SK-N-SH (cell line): ENCODE measurements at places on chromosomes 1 and 21. TPM values are rescaled to one million over a fixed set of nuclear protein-coding genes. Genes with fewer than 3 reads are reported as not detected.
A peak's percentile ranks its signal among the peaks of the same experiment; 100 is the strongest.

DNA sequence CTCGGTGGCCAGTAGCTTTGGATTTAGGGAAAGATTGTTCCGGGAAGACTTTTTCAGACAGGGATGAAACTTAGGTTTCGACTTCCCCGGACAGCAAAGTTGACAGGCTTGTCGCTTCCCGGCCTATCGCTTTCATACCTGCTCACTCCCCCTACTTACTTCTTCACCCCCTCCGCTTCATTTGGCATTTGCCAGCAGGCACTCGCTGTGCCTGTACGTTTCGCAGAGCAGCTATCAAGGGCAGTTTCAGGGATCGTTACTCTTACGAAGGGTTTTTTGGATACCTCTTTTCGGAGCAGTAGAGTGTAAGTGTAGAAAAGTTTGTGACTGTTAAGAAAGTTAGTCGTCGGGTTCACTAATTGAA lies 393 bp downstream of the BLZF1 start:
- DNase-seq: peak; percentile 4

DNA sequence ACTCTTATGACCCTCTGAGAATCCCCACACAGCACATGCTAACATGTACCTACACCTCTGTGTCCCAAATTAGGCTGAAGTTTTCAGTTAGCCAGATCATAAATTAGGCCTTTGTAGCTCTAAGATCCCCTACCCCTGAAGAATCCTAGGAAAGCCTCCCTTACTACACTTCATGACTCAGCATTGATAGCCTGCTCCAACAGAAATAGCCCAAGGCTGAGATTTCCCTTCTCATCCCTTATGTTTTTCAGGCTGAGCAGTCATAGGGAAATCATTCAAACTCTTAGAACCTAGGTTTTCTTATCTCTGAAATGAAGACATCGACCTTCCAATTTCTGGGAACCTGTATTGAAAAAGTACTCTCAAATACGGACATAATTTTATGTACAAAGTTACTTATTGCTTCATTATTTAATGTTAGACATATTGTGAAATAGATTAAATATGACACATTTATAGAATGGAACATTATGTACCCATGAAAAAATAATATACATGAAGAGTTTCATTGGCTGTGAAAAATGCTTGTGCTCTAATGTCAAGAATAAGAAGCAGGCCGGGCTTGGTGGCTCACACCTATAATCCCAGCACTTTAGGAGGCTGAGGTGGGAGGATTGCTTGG lies 122.4 kb upstream of the UBE2U start:
- no peak for DNase-seq

- no peak for DNase-seq
These were observed 66.7 kb downstream of the PATJ start for GRCh38 chr1:61808968-61809367.

DNA sequence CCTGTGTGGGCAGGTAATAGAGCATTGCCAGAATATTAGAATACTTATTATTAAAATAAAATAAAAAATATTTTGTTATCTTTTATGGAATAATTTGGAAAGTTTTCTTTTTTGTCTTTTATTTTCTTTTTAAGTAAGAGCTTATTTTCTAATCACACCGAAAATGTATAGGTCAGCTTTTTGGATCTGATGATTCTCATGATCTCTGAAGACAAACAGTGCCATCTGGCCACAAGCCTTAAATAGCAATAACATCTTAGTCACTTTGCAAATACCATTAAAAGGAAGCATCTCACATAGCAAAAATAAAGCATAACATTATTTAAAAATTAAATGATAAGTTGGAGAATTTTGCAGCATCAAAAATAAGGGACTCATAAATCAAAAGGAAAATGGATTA lies 213.8 kb downstream of the PLA2G4A start:
- no peak for DNase-seq

- DNase-seq: peak; percentile 76
These were observed 34.8 kb downstream of the ZMYND12 start for GRCh38 chr1:42420911-42421585.

- DNase-seq: no peak
These were observed 92.4 kb upstream of the DPT start for GRCh38 chr1:168821434-168821833.

GRCh38 chr1:2986549-2987305 lies 34.5 kb upstream of the ACTRT2 start:
- DNase-seq: no peak

DNA sequence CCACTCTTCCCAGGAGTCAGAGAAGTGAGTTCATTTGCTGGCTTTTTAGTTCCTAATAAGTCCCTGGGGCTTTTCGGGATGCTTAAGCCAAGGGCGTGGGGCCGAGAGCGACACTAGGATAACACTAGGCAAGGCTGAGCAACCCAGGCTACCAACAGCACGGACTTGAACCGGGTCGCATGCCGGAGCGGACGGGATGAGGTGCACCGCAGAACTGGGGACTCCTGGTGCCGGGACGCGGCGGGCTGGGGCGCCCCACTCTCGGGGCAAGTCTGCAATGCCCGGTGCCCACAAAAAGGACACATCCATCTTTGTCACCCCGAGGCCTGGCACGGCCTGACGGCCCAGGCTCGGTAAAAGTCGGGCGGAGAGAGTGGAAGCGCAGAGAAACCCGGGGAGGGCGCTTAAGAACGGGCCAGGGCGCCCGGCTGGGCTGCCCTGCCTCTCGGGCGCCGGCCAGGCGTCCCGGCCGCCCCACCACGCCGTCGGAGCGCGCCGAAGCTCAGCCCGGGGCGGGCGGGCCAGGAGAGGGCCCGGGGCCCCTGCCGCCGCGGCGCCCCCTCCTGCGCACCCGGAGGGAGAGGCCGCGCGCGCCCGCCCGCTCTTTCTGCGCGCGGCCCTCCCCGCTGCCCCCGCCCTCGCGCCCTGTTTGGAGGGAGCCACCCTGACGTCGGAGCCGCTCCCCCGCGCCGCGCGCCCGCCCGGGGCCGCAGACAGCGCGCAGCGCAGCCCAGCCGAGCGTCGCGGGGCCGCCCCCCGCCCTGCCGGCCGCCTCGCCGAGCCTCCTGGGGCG lies at the start of gene NBL1:
TSS of gene NBL1 (plus strand) at position 710 of the 793 bp plus-strand sequence. CDS start 10,720 bp downstream, outside the sequence.
- peak; percentile 93 for DNase-seq

DNA sequence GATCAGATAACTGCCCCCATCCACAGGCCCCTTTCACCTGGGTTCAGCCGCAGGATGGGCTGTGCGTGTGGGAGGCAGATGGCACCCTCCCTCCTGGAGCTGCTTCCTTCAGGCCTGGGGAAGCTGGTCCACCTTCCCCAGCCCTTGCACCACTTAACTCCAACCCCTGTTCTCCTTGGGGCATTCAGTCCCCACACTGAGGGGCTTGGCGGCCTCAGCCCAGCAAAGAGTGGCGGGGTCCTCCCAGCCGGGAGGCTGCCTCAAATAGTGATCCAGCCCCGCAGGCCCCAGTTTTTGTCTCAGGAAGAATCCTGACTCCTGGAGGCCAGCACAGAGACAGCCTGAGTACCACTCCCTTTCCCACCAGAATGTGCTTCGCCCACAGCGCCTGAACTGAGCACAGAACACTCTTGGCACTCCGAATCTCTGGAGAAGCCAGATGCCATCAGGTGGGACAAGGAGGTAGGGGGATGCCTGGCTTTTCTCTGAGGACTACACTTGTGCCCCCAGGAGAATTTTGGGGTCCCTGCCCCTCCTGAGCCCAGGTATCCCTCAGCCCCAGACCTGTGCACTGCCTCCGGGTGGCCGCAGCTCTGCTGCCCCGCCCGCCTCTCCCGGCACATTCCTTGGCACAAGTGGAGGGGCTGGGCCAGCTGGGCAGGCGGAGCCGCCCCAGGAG lies 936 bp downstream of the PAQR6 start:
- DNase-seq: no peak

- no peak for DNase-seq
These were observed 63.1 kb downstream of the LAMC2 start for GRCh38 chr1:183248989-183249691.

GRCh38 chr21:25420831-25421230 lies 186.4 kb downstream of the MRPL39 start:
- no peak for DNase-seq

DNA sequence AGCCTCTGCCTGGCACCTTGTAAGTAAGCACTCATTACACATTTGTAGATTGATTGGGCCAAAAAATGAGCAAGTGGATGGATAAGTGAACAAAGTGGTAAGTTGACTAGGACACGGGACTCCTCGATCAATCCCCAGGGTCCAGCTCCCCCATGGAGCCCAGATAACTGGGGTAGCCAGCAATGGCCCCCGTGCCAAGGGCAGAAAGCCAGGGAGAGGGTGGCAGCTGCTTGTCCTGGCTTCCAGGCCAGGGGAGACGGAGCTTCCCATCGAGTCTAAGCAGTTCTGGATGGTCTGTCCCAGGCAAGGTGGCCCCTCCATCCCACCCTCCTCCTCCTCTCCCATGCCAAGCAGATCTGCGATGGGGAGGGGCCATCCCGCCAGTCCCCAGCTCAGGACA lies 91.4 kb downstream of the SPSB1 start:
- no peak for DNase-seq

DNA sequence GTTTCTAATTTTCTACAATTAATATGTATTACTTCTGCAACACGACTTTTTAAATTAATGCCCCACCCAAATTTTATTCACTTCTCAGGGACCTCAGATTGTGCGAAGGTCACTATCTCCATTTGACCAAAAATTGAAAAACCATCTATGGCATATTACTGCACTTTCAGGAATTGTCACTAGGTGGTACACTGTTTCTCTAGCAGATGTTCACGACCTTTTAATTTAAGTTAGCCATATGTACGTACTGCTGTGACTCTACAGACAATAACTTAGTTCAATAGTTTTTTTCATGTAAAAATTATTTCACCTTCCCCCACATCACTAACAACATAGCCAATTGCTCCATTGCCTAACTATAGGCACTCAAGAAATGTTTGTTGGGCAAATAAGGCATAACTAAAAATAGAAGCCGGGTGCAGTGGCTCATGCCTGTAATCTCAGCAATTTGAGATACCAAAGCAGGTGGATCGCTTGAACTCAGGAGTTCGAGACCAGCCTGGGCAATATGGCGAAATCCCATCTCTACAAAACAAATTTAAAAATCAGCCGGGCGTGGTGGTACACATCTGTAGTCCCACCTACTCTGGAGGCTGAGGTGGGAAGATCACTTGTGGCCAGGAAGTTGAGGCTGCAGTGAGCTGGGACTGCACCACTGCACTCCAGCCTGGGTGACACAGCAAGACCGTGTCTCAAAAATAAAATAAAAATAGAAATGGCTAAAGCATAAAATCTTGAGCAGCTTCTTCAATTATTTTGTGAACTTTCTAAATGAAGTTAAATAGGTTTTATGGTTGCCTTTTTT lies 75.7 kb upstream of the PKN2 start:
- DNase-seq: peak; percentile 29

DNA sequence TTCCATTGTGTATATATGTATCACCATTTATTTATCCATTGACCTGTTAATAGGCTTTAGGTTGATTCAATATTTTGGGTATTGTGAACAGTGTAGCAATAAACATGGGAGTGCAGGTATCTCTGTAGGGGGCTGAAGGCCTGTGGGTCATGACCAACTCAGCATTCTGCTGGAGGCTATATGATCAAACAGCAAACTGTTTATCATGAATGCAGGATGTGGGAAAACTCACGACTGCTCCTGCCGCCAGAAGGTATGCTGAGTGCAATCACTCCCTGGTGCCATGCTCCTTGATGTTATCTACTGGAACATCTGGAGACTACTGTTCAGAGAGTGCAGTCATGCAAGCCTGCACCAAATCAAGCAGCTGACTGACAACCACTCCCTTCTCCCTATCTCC lies 275.2 kb downstream of the COL11A1 start:
- DNase-seq: no peak

DNA sequence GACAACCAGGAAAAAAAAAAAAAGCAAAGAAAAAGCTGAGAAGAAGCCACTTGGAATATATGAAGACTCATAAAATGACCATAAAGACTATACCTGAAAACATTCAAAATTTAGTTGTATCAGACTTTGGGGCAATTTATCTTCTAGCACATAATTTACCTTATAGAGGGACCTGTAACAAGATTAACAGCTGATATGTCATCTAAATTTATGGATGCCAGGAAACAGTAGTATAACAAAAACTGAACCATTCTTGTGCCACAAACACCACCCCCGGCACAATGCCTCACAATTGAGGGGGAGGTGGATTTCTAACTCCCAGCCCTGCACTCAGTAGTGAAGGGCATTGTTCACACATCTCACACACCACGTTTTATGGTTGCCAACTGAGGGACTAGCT lies 1352.0 kb downstream of the BRINP3 start:
- no peak for DNase-seq

GRCh38 chr21:29237110-29238052 lies 61.3 kb upstream of the BACH1 start:
- DNase-seq: no peak

- DNase-seq: no peak
These were observed 45.1 kb downstream of the TMEM53 start for GRCh38 chr1:44628962-44629756.

DNA sequence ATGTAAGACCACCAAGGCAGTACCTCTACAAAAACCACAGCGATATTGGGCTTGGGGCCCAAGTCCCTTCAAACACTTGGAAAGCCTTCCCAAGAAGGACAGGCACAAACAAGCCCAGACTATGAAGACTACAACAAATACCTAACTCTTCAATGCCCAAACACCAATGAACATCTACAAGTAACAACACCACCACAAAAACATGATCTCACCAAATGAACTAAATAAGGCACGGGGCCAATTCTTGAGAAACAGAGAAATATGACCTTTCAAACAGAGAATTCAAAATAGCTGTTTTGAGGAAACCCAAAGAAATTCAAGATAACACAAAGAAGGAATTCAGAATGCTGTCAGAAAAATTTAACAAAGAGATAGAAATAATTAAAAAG lies 86.8 kb downstream of the COL24A1 start:
- no peak for DNase-seq

- DNase-seq: no peak
These were observed 315.2 kb downstream of the AJAP1 start for GRCh38 chr1:4969556-4970129.

DNA sequence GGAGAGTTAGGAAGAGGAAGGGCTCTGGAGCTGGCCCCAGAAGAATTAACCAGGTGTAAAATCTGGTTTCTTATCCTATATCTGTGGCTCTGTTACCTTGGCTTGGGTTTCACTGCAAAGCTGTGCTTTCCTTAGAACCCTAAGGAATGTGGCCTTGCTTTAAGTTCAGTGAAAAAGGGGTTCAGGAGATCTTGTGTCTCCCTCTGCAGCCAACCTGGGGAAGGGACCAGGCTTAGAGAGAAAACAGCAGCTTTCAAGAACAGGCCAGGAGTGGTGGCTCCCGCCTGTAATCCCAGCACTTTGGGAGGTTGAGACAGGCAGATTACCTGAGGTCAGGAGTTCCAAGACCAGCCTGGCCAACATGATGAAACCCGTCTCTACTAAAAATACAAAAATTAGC lies 16.1 kb upstream of the MYCL start:
- no peak for DNase-seq

- DNase-seq: no peak
These were observed 200.2 kb downstream of the MRPL39 start for GRCh38 chr21:25406887-25407579.

Gene DRAXIN
- 0.57 and 0.97 TPM in 2 replicates for polyA plus RNA-seq

Gene HES4
- polyA plus RNA-seq: 4.2 and 4.7 TPM in 2 replicates

Gene CLCA4
- not detected in 2 replicates for polyA plus RNA-seq

Gene PDE9A
- polyA plus RNA-seq: 0.28 and 0.54 TPM in 2 replicates
